ENCODE measurements at places on chromosomes 5 and 9.

- no peak for DNase-seq
Observed at GRCh38 chr5:36720688-36721087, 114.3 kb downstream of the SLC1A3 start.

DNA sequence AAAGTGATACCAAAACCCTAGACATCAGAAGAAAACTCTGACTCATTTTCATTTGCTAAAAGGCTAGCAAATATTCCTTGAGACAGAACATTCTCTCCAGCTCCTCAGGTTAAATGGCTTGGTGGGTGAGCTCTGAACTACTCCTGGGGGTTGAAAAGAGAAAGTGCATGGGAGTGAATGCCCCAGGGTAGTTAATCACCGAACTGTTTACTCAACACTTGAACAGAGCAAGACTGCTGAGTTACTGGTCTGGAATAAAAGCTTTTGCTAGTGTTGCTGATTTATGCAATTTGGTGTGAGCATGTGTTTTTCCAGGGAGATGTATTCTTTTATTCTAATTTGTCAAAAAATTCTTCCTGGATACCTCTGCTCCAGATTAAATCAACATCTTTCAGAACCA, 88.3 kb upstream of the PRDM9 start:
- DNase-seq, result no peak

GRCh38 chr9:98214811-98215210, 22.4 kb upstream of the CORO2A start:
- no peak for DNase-seq

DNA sequence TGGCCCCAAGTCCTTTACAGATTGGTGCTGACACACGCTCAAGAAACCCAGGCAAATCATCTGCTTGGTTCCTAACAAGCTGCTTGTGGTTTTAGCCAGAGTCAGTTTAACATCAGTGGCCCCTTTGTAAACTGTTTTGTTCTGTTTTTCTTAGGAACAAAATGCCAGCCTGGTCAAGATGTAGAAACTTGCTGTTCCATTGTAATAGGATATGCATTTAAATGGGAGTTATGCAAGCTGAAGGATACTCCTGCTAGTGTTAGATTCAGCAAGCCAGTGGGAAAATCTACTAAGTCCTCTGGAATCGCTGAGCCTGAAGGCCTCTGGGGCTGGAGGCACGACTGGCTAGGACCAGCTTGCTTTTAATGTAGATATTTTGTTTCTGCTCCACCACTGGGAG, 391.1 kb downstream of the TLE4 start:
- no peak for DNase-seq

GRCh38 chr5:64566310-64566916, 60.6 kb downstream of the RGS7BP start:
- DNase-seq, result no peak

DNA sequence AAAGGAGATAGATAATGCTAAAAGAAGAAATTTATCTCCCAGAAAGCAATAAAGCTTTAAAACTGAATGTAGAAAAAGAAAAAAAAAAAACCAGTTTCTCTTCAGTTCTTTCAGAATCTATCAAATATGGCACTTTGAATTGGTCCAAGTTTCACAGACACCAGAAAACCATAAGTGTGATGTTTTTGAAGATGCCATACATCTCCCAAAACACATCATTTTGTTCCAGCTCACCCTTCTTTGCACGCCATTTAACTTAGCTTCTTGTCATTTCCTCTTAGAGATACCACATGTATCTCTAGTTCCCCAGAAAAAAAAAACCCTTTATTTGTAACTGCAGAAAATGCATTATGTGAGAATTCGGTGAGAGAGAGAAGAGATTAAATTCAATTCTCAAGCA, 46.1 kb upstream of the MAMDC2 start:
- DNase-seq, result no peak

GRCh38 chr5:102554082-102554481, 55.3 kb upstream of the SLCO6A1 start:
- no peak for DNase-seq

DNA sequence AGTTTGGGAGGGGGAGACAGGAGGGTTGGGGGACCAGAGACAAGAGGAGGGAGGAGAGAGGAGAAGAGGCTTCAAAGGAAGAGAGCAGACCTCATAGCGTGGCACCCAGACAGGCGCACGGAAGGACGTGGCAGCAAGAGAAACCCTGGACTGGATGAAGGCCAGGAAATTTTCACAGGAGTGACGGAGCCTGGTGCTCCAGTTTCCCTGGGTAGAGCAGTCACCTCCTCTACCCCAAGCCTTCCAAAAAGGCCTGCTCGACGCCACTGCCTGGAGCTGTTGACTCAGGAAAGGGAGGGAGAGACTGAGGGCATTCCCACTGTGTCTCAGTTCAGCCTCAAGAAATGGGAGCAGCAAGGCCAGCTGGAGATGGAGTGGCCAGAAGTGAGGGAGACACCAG, 19.3 kb downstream of the AK8 start:
- DNase-seq, result no peak

- no peak for DNase-seq
Observed at GRCh38 chr9:23769307-23769935, 56.6 kb downstream of the ELAVL2 start.

DNA sequence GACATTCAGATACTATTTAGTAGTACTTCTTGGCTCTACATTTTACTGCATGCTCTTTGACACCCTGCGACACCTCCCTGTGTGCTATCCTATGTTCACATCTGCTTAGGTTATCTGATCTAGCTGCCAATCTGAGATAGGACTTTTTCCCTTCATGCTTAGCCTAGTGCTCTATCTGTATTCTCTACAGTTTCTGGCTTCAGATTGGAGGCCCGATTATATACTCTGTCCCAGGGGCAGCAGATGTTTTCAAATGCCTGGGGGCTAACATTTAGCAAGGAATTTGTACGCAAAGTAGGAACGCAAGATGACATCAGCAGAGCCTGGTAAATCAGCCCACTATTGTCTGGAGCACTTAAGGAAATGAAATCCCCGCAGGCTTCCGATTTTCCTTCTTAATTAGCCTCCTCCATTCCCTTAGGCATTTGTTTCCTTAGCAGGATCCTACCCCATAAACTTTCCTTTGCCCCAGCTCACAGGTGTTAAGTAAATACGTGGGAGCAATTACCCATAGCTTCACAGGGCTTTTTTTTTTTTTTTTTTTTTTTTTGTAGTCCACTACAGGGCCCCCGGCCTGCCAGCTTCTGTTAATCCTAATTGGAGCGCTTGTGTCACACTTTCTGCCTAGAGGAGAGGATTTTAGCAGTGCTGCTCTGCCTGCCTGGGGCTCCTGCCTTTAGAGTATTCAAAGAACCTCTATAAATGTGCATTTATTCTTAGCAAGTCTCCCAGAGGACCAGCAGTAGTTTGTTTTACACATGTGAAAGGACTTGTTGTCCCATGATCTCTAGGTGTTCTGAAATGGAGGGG, 61.1 kb upstream of the LPAR1 start:
- DNase-seq, result no peak

GRCh38 chr9:135363596-135363995, 116.0 kb upstream of the PPP1R26 start:
- DNase-seq, result no peak

DNA sequence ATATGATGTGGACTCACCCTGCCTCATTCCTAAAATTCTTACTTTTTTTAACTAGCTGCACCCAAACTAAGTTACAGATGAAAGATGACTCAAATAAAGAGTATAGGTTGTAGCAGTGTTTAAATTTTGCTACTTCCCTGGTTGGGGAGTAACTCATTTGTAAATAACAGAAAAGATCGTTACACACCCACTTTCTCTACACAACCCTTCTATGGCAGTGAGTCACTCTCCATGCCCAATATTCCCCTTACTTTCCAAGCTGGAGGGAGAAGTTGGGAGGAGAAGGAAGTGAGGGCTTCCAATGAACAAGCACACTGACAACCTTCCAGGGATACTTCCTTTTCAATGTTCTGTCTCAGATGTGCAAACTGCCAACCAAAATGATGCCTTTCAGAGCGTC, 1.9 kb downstream of the RASEF start:
- no peak for DNase-seq

- DNase-seq, result no peak
Observed at GRCh38 chr5:90802474-90803317, 244.1 kb downstream of the ADGRV1 start.

GRCh38 chr5:171549274-171549673, 129.8 kb downstream of the FGF18 start:
- DNase-seq, result no peak

- no peak for DNase-seq
Observed at GRCh38 chr5:77316871-77317661, 106.6 kb downstream of the PDE8B start.

- DNase-seq, result no peak
Observed at GRCh38 chr9:104853683-104854082, 74.3 kb downstream of the ABCA1 start.

All from activated T-cell treated with anti-CD3 and anti-CD28 coated beads for 4 hours (primary cell).